ENCODE measurements at places on chromosomes 2 and 18.

DNA sequence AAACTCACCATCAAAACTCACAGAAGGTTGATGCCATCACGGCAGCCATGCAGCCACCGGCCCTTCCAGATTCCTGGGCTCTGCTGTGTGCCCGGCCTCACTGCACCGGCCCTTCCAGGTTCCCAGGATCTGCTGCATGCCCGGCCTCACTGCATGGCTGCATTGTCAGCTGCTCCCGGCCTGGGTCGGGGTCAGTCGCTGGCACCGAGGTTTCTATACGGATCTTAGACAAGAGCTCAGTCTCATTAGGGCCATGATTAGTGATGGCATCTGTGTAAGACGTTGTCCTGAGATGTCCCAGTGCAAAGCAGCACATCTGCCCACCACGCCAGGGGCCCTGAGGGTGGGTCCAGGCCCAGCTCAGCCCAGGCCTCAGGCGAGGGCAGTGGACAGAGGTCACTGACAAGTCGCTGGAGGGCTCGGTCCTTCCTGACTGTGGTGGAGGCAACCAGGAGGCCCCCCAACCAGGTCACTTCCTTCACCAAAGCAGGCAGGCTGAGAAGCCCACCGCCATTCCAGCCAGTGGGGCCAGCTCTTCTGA lies 29.4 kb downstream of the TMEM18 start:
- DNase-seq, result no peak

DNA sequence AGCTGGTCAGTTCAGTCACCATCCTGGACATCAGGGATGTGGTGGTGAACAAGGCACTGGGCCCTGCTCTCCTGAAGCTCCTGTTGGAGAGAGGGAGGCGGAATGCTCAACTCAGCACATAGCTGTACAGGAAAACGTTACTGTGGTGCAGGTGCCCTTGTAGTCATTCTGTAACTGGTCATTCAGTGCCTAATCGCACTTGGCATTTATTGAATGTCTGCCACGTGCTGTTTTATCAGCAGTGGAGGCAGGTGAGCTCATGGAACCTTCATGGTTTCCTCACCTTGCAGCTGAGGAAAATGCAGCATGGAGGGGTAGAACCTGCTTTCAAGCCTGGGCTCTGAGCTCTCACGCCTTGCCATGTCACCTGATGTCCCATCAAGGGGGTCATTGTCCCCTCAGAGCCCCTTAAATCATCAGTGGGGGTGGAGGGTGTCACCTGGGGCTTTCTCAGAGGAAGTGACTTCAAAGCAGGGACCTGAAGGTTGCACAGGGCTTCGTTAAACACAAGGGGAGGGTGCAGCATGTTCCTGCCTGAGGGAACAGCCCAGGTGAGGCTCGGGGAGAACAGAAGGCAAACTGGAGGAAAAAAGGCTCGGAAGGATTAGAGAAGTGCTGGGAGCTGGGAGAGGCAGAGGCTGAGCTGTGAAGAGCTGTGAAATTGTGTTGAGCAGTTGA lies 56.0 kb upstream of the RPL31 start:
- no peak for DNase-seq

DNA sequence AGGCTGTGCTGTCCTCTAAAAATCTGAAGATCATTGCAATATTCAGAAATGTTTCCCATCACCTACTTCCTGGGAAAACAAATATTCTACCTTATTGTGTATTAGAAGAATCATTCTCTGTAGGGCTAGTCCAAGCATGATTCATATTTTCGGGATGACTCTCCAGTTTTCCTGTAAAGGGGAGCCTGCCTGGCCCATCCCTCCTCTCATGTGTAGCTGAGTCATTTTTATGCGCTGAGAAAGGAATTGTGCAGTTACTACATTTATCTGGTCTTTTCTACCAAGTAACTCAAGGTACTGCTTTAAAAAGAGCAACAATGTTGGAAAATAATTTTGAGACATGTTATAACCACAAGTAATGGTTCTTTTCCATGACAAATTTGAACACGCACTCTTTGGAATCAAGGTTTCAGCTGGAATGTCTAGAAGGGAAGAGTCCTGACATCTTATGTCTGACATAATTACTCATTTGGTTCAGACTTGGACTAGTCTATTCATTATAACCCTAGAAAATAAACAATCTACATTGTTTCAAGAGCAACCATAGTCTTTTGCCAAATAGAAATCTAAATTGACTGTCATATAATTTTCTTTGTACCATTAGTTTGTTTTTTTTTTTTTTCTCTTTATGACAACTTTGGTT lies 6.6 kb downstream of the DSG3 start:
- no peak for DNase-seq

DNA sequence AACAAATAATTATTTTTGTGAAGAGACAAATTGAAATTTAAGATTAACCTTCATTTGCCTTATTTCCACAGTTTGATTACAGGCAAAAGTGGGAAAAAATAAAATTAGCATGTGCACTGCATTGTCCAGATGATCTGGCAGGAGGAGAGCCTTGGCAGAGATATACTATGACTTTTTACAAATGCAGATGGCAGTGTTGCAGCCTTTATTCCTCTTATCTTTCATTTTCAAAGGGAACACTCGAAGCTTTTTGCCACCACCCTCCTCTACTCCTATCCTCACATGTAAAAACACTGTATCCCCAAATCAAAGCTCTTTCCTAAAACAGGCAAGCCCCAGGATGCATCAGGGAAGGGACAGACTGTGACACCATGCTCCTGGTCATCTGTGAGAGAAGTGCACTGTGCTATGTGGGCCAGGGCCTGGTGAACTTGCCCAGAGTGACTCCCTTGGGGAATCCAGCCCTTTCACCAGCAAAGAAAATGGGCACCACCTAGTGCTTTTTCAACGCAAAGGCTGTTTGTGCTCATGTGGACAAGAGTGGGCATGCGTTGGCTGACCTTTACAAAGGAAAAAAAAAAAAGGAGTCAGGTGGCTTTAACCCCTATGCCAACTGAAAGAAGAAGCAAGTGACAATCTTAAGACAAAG lies 74.7 kb upstream of the ETAA1 start:
- peak; percentile 72 for DNase-seq

DNA sequence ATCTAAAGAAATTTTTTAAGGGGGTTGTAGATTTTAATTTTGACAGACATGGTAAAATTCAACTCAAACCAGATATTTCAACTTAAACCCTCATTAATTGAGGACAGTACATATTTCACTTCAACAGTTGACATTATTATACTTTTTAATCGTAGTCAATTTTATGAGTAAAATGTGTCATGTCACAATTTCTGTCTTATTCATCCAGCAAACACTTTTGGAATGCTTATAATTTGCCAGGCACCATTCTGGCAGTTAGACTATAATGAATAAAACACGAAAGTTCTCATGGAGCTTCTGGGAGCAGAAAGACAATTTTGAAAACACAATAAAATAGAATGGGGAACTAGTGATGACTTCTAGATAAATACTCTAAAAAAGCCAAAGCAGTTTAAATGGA lies 1094.8 kb downstream of the SUCLG1 start:
- DNase-seq, result no peak

DNA sequence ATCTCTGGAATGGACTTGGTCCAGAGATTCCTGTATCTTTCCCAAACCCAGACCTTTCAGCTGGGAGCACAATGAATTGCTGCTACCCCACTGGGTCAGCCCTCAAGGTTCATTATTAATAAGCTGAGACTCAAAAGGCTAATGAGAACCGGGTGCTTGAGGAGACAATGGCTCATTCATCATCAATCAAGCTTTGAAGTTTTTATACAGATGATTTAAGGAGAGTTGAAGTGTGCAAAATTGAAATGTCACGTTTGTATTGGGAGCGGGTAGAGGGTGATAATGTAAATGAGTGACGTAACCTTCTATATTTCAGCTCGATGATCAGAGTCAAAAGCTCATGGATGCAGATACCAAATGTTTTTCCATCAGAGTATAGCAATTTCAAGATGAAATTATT lies 744.9 kb downstream of the ERBB4 start:
- no peak for DNase-seq

GRCh38 chr2:225411452-225411851 lies 11.9 kb downstream of the NYAP2 start:
- DNase-seq, result peak; percentile 26

- no peak for DNase-seq
These were observed 184.4 kb upstream of the SLC39A10 start for GRCh38 chr2:195472501-195473234.

DNA sequence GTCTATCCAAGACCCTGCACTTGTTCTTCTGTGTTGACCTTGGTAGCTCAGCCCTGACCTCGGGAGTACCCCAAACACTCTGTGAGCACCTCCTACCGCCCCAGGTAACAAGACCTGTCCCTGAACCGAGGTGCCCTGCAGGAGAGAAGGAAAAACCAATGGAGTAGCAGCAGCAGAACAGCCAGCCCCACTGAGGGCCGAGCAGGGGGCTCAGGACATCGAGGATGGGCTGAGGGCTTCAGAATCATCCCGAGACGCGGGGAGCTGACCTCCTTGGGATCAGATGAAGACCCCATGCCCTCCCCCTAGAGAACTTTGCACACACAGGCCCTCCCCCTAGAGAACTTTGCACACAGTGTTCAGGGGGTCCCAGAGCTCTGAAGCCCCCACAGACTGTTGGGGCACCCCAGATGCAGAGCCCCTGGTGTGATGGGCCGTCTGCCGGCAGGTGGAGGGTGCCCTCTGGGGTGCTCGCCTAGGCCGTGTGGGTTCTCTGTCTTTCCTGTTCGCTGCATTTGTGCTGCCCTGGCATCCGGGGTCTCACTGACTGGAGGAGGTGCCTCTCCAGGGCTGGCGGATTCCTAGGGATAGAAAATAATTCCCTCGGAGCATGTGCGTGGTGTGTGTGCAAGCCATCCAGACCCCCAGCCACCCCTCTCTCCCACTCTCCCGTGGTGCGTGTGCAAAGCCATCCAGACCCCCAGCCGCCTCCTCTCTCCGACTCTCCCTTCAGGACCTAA lies 189.1 kb downstream of the TWIST2 start:
- DNase-seq, result no peak

DNA sequence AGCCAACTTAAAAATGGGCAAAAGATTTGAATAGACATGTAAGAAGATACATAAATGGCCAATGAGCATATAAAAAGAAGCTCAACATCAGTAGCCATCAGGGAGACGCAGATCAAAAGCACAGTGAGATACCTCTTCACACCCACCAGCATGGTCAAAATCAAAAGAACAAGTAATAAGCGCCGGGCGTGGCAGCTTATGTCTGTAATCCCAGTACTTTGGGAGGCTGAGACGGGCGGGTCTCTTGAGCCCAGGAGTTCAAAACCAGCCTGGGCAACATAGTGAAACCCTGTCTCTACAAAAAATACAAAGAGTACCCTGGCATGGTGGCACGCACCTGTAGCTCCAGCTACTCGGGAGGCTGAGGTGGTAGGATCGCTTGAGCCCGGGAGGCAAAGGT lies 4.6 kb upstream of the CIB4 start:
- DNase-seq, result no peak

- DNase-seq, result peak; percentile 80
These were observed 105.6 kb downstream of the VSNL1 start for GRCh38 chr2:17646081-17646554.

DNA sequence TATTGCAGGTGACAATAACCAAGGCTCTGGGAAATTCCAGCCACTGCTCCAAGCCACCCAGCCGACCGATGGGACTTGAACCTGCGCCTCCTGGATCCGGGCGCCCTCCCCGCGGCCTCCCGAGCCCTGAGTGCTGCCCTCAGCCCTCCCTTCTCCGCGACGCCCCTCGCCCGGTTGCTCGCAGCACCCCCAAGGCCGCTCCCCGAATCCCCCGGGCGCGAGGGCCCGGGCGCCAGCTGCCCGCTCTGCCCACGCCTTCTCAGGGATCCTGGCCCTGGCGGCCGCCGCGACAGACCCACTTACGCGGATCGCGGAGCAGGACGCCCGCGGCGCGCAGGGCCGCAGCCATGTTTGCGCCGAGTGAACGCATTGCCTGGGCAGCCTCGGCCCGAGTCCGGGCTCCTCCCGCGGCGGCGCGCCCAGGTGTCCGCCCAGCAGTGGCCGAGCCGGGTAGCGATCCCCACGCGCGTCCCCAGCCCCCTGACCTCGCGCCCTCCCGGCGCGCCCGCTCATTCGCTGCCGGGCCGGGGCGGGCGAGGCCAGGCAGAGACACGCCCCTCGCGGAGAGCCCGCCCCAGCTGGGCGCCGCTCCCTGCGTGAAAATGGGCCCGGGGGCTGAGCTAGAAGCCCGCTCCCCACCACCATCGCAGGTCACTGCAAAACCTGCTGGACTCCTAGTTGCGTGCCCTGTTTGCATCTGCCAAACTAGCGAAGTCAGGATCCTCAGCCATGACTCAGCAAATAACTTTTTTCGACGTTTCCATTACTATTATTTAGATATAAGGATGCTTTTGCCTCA lies at the start of gene FECH:
FECH (minus strand) TSS at position 452 of the 799 bp plus-strand sequence; CDS start at position 370, 82 bp downstream.
- DNase-seq, result peak; percentile 63

DNA sequence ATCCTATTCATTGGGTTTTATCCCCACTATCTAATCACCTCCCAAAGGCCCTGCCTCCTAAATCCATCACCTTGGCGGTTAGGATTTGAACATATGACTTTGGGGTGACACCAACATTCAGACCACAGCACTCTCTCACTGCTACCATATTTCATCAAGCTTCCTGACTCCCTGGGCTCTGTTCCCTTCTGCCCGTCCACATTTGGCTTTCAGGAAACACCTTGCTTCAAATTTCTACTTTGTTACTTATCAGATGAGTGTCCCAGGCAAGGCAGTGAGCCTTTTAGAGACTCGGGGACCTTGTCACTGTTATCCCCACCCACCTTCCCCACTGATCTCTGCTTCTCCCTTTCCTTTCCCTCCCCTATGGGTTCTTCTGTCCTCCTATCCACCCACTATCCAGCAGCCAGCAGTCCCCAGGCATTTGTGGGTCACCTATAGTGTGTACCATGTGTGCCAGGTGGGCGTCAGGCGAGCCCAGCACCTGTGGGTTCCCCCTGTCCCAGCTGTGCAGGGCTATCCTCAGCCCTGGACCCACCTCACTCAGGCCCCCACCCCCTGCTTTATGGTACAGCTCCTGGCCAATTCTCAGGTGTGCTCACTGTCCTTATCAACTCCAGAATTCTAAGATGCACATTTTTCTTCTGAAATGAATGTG lies 230.9 kb downstream of the LOXHD1 start:
- DNase-seq, result no peak

GRCh38 chr2:5453220-5454050 lies 238.7 kb upstream of the SOX11 start:
- DNase-seq, result no peak

GRCh38 chr2:197383825-197384224 lies 51.0 kb downstream of the SF3B1 start:
- peak; percentile 33 for DNase-seq

GRCh38 chr2:22947741-22948140 lies 437.2 kb upstream of the KLHL29 start:
- no peak for DNase-seq

Measured in GM23338 (cell line).